ENCODE measurements at places on chromosomes 2 and 18.

DNA sequence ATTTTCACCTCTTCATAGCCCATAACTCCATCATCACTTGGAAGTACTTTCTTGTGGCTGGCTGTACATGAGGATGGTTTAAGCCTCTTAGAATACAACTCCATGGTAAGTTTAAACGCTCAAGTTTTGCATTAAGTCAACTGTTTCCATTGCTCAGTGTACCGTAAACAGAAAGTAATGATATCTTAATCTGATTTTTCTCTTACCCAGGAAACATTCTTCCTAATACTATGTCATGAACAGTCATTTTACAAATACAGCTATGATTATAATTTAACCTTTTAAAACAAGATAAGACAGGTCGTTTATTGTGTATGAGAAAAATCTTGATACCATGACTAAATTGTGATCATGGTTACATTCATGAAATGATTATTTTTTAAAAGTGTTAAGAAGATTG is 11.6 kb upstream of the DYNC2LI1 start:
- no peak for DNase-seq

- DNase-seq: no peak
Measured at GRCh38 chr2:45904946-45905631, 253.6 kb downstream of the PRKCE start.

DNA sequence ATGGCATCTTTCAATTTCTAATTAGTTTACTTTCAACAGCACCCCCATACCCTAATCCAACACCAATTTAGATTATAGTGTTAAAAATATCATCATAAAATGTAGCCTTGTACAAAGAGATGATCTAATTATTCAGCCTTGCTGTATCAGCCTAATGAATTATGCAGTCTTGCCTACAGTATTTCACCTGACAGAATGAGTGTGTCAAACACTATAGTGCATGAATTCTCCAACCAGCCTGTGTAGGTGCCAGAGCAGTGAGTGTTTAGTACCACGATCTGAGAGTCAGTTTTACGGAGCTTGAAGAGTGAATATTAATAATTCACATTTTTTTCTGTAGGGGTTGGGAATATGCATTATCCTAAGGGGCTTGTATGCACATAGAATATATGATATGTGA is 411.6 kb upstream of the SLC14A2 start:
- DNase-seq: no peak

- DNase-seq: no peak
Measured at GRCh38 chr18:56647951-56648893, 2.9 kb upstream of the WDR7 start.

- no peak for DNase-seq
Measured at GRCh38 chr2:65411056-65411795, 21.2 kb downstream of the SPRED2 start.

- no peak for DNase-seq
Measured at GRCh38 chr2:239596253-239596652, 195.4 kb upstream of the HDAC4 start.

DNA sequence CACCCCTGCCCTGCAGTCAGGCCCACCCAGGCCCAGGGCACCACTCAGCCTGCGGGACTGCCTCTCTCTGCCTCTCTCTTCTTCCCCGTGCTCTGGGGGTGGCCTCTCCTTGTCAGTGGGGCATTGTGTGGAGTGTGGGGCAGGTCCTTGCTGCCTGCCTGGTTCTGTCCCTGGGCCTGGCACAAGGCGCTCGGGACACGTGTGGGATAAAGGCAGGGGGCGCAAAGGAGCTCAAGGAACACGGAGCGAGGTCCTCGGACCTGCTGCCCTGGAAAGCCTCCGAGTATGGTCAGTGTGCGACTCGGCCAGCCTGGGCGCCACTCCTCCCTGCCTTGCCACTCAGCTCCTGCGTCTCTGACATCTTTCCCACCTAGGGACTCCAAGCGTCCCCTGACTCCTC is 262.2 kb downstream of the HDAC4 start:
- no peak for DNase-seq

DNA sequence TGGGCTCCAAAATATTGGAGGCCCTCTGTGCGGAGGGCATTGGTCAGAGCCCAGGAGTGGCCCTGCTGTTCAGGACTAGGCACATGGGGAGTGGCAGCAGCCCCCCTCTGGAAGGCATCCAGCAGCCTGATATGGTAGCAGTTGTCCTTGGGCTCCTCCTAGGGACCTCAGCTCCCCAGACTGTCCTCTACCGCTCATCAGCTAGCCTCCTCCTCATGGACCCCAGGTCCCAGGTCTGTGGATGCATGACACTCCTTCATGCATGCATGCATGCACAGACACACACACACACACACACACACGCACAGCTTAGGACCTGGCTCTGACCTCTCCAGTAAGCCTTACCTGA is 15.4 kb upstream of the ATP6V1B1 start:
- no peak for DNase-seq

DNA sequence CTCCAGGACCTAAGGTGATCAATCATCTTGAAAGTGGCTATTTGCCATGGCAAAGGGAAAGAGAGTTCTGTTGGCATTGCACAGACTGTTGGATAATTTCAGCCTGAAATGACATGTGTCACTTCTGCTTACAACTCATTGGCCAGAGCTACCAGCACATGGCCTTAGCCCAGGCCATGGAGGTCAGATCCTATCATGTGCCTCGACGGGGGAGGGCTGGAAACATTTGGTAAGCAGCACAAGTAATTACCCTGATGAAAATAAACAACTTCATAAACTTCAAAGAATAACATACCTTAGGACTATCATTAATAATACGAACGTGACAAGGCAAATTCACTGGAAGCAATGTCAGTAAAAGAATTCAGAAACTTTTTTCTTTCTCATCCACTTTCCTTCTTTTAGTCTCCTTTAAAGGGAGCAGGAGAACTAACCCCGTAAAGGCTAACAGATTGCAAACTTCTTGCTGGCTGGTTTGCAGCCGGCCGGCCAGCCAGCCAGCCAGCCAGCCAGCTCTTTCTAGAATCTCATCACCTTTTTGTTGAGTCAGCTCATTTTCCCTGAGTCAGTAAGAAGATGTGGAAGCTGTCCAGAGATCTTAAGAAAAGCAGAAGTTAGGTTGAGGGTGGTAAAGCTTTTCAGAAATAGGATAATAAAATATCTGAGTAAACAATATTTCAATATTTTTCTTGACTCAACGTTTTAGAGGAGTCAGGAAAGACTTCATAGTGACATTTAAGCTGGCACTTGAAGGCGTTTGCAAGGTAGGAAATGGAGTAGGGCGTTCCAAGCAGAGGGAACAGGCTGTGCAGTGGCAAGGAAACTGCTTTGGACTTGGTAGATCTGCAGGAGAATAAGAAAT is 31.9 kb downstream of the CNRIP1 start:
- no peak for DNase-seq

DNA sequence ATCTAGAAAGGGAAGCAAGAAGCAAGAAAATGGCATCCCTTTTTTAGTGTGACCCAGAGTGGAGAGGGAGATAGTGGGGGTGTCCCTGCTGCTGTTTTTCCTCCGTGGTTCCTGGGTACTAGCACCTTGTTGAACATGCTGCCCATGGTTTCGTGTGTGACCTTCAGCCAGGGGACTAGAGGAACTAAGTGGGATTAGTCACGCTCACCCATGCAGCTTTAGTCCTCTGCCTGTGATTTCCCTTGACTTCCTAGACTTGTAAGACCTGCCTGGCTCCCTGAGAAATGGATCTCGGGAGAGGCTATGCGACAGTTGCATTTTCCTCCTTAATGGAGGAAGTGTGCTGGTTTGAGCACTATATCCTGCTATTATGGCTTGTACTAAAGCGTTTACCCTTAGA is 471.4 kb downstream of the DCDC2C start:
- no peak for DNase-seq

DNA sequence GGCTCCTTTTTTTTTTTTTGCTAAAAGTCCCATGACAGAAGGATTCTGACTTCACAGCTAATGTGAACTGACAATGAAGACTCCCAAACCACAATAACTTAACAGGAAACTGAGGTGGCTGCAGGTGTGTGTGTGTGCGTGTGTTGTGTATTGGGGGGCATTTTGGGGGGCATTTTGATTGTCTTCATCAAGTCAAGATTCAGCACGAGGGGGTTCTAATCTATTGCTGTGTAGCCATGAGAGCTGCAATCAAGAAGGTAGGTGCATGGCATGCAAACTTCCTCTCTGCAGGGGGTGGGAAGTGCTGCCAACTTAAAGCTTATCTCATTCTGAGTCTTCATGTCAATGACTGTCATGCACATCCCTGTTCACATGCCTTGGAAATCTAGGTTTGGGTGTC is 25.2 kb downstream of the SPRED2 start:
- no peak for DNase-seq

DNA sequence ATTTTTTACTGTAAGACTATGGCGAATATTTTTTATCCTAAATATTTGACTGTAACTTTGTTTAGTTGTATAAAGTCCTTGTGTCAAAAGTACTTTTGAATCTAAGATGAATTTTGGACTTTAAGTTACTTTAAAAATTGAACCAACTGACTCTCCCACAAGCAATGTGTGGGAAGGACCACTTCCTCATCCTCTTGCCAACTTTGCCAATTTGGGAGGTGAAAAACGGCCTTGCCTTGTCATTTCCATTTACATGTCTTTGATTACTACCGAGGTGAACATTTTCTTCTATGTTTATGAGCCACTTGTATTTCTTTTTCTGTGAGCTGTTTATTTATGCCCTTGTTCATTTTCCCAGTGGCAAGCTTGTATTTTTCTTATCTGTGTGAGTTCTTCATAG is 12.8 kb upstream of the MSGN1 start:
- no peak for DNase-seq

DNA sequence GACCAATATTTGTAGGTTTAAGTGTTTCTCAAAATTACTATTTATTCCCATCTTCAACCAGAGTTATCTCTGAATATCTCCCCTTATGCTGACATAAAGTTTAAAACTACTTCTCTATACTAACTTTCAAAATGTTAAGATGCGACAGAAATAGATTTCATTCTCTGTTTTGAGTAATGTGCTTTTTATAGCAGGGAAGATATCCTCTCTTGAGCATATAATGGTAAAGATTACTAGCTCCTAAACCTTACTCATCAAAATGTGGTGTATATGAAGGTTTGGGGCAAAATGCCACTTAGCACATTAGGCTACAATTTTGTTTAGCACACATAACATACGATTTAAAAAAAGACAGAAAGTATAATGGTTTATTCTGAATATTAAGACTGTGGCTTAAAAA is 54.4 kb downstream of the CWC22 start:
- DNase-seq: no peak

- DNase-seq: no peak
Measured at GRCh38 chr18:10085416-10085815, 171.6 kb downstream of the VAPA start.

DNA sequence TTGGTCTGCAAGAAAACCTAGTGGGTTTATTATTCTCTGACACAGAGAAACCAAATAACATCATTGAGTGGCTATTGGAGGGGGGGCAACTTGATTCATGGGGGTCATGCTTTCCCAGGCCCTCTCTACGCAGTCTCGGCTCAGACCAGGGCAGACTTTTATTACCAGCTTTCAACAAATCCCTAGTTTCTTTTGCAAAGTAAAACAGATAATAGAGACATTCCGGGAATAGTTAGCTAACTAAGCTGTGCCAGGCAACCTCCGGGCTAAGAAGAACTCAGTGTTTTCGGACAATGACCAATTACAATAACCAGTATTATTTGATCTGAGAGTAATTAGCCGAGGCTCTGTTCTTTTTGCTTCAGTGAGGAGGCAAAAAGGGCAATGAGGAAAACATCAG is 66.3 kb downstream of the CDK15 start:
- no peak for DNase-seq

GRCh38 chr2:231449503-231450054 is 14.7 kb downstream of the NCL start:
- no peak for DNase-seq

DNA sequence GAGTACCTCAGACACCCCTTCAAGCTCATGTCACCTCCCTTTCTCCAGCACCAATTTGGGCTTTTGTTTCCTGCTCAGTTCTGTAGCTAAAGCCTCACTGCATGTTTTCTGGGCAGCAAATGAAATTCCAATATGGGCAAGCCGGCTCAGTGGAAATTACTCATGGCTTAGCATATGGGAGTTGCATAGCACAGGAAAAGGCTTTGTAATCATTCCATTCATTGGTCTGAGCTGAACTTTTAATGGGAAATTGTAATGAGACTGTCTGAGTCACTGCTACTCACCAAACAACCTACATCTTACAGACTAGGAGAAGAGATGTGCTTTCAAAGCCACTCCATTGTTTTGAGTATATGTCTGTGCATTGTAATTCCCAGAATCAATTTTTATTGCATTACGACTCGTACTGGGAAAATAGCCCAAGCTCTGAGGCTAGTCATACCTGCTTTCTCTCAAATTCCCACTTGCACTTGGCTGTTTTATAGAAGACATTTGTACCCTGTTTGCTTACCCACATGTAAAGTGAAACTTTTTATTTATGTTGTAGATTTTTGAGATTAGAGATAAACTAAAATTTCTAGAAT is 139.5 kb upstream of the LRATD1 start:
- DNase-seq: no peak

DNA sequence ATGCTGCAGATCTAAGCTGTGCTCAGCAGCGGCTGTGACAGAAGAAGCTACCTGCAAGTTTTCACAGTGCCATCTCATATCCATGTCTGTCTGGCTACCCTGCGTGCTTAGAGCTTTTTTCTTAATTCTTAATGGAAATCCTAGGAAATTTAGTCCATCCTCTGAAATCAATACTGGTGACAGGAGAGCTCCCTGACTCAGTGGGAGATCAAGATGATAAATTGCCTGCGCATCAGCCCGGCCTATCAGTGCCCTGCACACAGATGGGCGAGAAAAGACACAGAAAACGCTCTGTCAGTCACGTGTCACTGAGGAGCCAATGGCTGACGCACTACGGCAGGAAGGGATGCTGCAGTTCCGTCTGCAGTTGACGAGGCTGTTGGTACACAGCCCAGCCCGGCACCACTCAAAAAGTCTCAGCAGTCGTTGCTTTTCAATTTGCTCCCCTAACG is 819.6 kb upstream of the FSHR start:
- peak; percentile 45 for DNase-seq

DNA sequence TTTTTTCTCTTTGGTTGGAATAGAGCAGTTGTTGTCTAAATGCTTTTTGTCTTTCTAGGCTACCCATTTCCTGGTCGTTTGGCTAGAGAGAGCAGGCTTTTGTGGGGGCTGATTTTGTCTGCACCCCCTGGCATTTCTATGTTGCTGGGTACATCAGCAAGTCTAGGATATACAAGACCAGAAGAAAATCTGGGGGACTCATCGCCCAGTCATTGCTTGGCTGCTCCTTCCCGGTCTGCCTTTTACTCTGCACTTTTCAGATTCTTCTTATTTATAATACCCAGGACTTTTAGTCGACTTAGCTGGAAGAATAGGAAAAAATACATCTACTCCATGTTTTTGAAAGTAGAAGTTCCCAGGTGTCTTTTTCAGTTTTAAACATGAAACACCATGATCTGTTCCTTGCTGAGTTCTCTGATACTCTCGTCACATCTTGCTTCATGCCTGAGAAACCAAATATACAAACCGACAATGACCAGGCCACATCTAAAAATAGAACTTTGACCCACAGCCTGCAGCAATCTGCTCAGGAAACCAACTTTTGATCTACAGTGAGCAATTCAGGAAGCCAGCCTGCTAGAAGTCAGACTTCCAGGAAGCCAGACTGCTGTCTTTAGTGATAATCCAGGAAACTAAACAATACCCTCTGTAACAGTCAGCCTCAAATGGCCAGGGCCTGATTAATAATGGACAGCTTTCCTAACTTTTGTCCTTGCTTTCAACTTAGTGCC is 163.8 kb upstream of the MEX3C start:
- no peak for DNase-seq

Data from stimulated activated CD4-positive, alpha-beta T cell treated with anti-CD3 and anti-CD28 coated beads, Interleukin-2, amount 100 ng/mL, for 4 hours (primary cell).